ENCODE measurements at places on chromosomes 16 and 17.

DNA sequence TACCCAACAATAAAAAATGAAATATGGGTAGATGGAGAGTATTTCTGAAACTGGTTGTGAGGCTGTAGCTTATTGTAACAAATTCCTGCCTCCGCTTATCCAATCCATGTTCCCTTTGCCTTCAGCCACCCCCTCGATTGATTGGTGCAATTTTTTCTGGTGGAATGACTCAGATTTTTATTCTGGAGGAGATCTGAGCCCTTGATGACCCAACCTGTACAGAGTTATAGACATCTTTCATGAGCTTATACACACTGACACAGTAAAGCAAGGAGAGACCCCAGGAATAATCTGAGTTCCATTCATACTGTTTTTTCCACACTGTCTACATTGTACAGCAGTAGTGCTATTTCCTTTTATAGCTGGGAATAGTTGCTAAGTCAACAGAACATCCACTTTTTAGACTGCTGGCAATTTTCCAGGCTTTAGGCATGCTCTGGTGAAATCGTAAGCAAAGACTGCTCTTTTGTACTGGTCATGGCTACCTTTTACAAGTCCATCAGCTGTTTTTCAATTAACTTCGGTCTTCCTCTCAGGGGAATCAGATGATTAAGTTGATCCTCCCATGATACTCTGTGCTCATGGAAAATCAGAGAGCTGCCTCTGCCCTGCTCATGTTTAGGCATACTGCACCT lies 30.1 kb downstream of the CCL4 start:
- ATAC-seq, result no peak

DNA sequence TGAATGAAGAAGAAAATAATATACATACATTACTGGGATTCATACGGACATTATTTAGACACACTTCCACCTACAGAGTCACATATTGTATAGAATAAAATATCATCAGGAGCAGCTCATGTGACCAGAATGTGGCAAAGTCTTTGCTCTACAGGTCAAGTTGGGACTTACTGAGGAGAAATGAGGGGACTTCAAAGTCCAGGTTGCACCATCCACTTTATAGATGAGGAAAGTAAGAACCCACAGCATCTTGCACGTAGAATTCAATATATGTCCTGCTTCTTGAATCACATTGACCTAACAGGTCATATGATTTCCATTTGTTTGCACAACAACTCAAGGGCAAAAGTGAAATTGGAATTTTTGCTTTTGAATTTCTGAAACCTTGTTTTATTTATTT lies 524.3 kb downstream of the WWOX start:
- ATAC-seq, result no peak

DNA sequence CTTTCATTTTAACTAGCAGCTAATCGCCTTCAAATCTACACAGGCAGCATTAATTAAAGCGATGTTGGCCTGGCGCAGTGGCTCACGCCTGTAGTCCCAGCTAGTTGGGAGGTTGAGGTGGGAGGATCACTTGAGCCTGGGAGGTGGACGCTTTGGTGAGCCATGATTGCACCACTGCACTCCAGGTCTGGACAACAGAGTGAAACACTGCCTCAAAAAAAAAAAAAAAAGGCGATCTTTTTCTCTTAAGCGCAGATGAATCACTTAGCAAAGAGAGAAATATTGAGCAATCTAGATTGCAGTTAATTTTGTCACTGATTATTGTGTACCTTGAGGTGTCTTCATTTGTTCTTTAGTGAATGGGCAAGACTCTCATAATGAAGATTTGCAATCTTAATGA lies 12.4 kb downstream of the SNTB2 start:
- no peak for ATAC-seq

DNA sequence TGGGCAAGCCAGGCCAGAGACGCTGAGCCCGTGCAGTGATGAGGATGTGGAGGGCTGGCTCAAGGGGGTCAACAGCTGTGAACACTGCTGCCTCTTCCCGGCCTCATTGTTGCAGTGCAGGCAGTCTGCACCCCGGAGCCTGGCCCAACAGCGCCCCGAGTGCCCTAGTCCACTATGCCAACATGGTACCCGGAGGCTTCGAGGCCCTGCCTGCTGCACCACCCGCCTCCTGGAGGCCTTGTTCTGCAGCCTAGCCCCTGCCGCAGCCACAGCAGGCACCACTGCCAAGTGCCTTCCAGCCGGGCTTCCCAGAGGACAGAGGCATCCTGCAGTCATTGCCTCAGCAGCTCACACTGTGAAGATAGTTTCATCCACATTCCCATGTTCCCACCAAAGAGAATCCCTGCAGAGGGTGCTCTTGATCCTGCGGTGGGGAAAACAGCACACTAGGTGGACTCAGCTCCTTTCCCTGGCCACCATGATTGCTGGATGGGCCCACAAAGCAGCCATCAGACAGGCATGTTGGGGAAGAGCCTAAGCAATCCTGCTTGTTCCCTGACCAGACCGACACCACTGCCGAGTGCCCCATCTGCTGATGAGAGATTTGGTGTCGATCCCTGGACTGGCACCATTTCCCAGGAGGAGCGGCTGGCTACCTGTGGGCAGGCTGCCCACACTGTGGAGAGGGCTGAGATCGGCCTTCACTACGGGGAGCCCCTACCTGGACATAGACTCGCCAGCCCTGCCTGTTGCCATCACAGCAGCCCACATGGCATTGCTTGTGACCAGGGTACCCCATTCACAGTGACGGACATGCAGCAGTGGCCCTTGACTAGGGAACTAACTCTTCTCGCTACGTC lies 44.9 kb downstream of the USP22 start:
- ATAC-seq, result no peak

- no peak for ATAC-seq
These were observed 25.1 kb upstream of the SLC47A1 start for GRCh38 chr17:19508577-19508867.
